Stomach (tissue), 19 donors: ENCODE measurements at places on chromosomes 6 and 20.
A peak's percentile ranks its signal among the peaks of the same experiment; 100 is the strongest.

DNA sequence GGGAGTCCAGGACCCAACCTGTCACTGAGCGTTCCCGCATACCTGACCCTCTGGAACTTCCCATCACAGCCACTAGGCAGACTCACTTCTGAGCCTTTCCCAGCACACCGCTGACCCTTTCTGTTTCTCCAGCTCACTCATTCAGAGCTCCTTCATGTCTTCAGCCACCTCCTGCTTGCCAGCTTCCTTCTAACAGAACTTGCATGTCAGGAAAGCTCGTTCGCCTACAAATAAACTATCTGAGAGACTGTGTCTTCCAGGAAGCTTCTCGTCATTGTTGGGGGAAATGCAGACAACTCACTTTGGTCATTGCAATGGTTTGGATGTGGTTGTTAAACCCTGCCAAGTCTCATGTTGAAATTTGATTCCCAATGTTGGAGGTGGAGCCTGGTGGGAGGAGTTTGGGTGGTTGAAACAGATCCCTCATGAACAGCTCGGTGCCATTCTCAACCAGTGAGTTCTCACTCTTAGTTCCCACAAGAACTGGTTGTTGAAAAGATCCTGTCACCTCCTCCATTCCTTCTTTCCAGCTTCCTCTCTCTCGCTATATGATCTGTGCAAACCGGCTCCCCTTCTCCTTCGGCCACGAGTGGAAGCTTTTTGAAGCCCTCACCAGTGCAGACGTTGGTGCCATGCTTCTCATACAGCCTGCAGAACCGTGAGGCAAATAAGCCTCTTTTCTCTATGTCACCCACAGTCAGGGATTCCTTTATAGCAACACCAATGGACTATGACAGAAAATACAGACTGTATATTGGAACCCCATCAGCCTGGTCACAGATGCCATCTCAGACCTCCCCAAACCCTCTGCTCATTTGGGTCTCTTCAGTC, 1.4 kb upstream of the MUC21 start:
- DNase-seq, result peak; percentile 52

- no peak for DNase-seq
These were observed 146.0 kb downstream of the ELOVL4 start for GRCh38 chr6:79801362-79801761.

DNA sequence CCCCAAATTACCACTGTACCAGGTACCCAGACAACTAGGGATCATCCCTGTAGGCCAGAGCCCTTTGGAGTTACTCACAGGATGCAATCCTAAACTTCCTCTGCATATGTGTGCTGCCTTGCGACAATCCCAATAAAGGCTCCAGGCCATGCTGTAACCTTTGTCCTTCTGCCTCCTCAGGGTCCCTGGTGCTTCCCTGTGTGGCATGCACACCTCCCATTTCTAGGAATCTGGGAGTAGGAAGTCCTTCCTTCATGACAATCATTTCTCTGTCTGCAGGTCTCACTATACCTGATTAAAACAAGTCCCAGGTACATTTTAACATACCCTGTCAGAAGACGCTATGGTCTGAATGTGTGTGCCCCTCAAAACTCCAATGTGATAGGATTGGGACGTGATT, 37.0 kb upstream of the MCUR1 start:
- no peak for DNase-seq

DNA sequence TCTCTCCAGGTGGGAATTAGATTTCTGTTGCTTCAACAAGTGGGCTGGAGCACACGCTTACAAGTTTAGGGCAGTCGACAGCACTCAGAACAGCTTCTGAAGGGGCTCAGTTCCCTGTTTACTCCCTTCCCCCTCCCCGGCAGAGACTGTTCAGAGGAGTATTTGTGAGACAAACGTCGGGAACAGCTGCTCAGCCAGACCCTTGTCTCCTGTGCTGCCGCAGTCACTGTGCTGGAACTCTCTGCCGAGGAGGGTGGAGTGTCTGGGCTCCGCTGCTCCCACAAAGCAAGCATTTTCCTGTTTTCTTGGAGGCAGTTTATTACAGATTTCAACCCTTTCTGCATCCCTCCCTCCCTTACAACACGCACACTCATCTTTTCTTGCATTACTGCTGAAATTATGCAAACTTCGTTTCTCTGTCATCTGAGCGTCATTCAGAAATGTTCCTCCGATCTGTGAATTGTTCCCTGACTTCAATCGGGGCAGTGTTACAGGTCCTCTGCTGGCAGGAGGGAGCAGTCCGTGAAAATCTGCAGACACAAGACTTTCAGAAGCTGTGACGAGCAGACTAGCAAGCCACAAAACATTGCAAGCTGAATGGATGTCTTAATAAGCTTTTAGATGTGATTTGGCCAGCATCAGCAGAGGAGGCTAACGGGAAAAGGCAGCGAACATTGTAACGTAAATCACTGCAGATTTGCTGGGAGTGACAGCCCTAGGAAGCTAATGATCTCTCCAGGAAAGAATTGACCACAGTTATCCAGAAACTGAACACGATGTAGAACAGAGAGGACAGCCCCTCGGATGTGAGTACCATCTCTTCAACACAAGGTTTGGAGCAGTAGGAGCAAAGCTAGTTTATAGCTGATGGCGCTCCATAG, 76.2 kb downstream of the LYRM2 start:
- DNase-seq, result peak; percentile 36

GRCh38 chr6:30450548-30450908, 38.8 kb upstream of the HLA-E start:
- no peak for DNase-seq

- DNase-seq, result no peak
These were observed 34.9 kb upstream of the SHLD1 start for GRCh38 chr20:5715071-5715841.

- no peak for DNase-seq
These were observed 192.7 kb downstream of the KHDC1L start for GRCh38 chr6:73032586-73032985.

DNA sequence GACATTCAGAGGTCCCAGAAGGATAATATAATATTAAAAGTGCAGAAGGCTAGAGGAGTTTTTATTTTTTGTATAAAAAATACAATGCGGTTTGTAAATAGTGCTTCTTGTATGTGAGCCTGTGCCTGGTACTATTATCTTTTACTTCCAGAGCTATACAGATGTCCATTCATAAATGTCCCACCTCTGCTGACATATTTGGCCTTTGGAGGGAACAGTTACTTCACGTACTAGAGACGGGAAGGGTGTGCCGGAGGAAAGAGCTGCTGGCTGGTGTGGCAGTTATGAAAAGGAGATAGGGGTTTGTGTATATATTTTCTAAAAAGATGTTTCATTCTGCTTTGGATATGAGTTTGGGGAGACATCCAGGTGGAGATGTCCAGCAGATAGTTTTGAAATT, 8.8 kb downstream of the CD109 start:
- no peak for DNase-seq

DNA sequence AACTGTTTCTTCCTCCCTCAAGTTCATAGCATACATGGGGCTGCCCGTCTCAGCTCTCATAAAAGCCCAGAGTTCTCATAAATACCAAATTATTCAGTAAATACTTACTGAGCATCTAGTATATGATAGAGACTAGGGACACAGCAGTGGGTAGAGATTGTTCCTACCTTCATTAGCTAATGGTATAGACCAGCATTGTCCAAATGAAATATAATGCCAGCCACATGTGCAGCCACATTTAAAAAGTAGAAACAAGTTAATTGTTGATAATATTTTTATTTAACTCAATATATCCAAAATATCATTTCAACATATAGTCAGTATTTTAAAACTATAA, 1.2 kb downstream of the TTLL9 start:
- no peak for DNase-seq

DNA sequence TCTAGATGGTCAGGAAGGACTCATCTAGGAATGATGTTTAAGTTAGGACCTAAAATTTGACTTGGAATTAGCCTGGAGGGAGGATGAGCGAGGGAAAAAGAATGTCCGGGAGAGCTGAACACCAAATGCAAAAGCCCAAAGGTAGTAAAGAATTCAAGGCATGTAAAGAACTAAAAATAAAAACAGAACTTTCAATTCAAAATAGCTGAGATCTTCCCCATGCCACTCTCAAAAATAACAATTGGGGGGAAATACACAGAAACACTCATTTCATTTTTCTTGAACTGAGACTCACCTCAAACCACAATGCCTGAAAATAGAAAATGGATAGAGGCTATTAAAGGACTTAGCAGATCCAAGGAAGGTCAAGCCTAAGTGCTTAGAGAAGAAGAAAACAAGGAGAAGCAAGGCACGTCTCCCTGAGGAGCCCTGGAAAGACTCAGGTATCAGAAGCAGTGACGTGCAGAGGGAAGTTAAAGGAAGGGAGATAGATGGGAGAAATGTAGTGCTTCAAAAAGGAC, 10.4 kb downstream of the PXT1 start:
- DNase-seq, result no peak

DNA sequence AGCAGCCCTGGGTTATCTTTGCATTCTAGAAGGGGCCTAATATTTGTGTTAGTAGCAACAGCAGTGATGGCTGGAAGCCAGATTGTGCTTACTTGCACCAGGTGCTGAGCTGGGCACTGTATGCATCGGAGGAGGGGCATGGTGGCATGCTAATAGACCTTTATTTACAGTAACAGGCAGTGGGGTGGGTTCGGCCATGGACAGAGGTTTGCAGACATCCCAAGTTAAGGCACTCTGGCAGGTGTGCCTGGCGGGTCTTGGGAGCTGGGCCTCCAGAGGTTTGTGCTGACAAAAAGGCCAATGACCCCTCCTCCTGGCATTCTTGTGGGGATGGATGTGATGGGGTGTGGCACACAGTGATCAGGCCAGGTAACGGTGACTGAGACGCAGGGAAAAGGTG, 39.0 kb upstream of the CD93 start:
- DNase-seq, result no peak

- DNase-seq, result no peak
These were observed 46.9 kb downstream of the LYRM4 start for GRCh38 chr6:5213836-5214235.

DNA sequence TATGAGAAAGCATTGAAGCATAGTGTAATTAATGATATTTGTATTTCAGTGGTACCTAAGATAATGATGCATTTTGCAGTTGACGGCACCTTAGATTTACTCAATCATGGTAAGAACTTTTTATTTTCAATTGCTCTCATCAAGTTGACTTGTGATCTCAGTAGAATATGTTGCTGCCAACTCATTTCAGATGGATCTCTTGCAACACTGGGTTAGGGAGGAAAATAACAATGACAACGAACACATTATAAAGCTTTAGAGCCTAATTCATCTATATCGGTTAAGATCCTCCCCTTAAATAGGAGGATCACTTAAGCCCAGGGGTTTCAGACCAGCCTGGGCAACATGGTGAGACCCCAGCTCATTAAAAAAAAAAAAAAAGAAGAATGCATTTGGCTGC, 18.0 kb upstream of the TBC1D22B start:
- DNase-seq, result no peak

DNA sequence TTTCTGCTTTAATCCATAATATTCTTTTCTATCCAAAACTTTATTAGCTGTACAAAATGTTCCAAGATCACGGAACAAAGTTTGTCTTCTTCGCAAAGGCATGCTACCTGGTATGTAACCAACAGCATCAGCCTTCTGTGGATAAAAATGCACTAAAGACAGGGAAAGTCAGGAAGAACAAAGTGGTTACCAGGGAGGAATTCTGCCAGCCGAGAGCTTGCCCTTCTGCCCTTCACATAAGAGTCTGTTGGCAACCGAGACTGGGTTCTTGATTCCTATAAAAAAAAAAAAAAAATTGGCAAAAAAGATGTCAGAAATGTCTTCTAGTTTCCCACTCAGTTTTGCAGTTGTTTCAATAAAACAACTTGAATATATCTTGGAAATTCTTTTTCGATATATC, 58.0 kb downstream of the TASP1 start:
- no peak for DNase-seq

- DNase-seq, result no peak
These were observed 70.4 kb downstream of the FYN start for GRCh38 chr6:111802720-111803330.

DNA sequence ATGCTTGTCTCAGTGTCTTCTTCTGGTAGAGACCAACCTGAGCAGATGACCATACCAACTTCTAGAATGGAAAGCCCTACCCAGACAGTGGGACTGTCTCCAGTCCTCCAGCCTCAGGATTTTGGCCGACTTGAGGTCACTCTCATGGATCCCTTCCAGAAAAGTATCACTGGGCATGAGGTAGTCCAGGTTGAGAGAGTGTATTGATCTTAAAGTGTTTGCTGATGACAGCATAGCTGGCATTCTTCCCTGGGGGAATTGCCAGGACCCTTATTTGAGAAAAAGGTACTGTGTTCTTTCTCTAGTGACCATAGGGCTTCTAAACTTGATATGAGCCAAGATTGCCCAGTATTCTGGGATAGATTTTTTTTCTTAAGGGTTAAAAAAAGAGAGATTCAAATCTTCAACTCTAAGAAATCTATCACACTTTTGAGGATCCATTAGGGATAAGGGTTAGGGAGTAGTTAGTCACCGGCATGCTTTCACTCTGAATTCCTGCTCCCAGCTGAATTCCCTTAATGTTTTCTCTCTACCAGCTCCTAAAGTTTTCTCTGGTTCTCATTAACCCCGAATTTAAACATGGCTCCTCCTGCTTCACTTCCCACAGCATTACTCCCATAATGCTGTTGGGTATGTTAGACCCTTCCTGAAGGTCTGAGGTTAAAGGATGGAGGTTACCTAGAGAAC, 73.6 kb upstream of the FLRT3 start:
- no peak for DNase-seq

DNA sequence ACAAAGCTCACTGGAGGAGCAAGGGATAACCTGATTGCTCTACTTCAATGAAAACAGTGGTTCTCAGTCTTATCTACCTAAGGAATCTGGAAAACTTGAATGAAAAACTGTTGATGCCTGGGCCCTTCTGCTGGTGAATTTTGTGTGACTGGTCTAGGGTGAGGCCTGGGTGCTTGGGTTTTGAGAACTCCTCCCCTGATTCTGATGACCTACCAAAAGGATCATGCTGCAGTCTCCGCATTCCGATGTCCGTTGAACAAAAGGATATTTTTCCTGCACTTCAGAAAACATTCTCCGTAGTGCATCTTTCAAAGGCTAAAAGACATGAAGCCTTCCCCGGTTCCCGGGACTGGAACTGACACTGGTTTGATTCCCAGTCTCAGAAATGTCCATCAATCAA, 157.9 kb downstream of the SYNDIG1 start:
- no peak for DNase-seq
